ENCODE measurements at places on chromosomes 5 and 9. TPM values are rescaled to one million over a fixed set of nuclear protein-coding genes. Genes with fewer than 3 reads are reported as not detected.

VLDLR gene
- 56.7 TPM for total RNA-seq

HTR1A gene
- 18.5 TPM for total RNA-seq

CLIC3 gene
- total RNA-seq, result not detected

LRRC26 gene
- 0.31 TPM for total RNA-seq

TOPORS gene
- total RNA-seq, result 36.3 TPM

TEX48 gene
- not detected for total RNA-seq

PCDHA4 gene
- total RNA-seq, result 29.7 TPM

ANKRD20A1 gene
- total RNA-seq, result 5.9 TPM

SOX30 gene
- not detected for total RNA-seq

UNC13B gene
- 31.9 TPM for total RNA-seq

PCDHGC5 gene
- total RNA-seq, result 20.0 TPM
